ENCODE measurements at places on chromosomes 6 and 20.

DNA sequence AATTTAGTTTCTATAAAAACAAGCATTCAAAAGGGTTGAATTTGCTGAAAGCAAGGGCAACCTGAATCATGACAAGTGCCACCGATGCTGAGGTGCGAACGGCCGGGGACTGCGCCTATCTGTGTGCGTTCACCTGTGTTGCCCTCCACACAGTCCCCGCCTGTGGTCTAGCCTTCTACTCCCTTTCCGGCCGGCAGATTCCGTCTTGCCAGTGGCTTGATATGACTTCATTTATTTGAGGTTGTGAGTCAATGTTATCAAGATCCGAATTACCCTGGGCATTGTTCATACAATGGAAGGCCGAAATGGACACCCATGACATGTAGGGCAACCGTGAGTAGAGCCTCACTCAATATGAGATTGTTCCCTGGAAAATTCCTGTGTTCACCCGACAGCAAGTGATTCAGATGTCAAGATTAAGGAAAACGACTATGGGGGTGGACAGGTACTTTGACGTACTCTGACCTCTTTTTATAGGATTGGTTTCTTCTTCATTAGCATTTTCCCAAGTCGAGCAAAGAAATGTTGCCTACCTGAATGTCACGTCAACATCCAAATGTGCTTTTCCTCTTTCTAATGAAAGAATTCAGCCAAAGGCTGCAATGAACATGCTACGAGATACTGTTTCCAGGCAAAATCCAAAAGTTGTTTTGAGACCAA, 41.1 kb upstream of the NEDD9 start:
- no peak for DNase-seq

DNA sequence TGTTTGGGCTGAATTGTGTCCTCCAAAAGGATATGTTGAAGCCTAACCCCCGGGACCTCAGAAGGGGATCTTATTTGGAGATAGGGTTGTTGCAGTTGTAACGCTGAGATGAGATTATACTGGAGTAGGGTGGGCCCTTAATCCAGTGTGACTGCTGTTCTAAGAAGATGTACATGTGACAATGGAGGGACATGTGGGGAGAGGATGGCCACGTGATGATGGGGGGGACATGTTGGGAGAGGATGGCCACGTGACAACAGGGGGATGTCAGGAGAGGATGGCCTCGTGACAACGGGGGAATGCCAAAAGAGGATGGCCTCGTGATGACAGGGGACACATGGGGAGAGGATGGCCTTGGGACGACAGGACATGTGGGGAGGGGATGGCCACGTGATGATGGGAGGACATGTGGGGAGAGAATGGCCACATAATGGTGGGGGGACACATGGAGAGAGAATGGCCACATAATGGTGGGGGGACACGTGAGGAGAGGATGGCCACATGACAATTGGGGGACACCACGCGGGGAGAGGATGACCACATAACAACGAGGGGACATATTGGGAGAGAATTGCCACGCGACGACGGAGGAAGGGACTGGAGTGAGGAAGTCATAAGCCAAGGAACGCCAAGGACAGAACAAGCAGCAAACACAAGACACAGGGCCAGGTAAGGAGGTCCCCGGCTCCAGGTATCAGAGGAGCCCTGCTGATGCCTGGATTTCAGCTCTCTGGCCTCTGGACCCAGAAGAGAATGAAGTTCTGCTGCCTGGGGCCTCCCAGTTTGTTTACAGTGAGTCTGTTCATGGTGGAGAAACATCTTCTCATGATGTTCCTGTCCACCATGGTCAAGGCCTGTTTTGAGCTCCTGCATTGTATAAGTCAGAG, 29.2 kb downstream of the SYNJ2 start:
- DNase-seq, result no peak

DNA sequence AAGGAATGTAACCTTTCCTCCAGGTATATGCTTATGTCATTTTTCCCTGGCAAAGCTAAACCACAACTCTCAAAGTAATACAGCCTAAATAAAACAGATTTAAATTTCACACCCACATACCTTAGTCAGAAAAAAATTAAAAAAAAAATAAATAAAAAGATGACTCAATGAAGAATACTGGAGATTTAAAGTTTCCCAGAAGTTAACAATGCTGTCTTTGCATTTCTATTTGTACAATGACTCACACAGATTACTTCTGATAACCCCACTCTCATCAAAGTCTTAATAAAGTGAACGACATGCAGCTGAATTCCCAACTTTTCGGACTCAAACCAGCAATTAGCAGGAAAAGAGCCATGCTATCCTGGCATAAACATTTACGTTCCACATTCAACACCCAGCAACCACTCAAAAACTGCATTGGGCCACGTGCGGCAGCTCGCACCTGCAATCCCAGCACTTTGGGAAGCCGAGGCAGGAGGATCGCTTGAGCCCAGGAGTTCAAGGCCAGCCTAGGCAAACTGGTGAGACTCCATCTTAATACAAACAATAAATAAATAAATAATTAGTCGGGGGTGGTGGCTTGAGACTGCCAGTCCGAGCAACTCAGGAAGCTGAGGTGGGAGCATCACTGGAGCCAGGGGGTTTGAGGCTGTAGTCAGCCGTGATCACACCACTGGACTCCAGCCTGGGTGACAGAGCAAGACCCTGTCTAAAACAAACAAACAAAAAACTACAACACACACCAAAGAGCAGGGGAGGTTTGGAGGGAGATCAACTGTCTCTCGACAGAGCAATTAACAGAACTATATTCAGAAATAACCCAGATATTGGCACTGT, 130.5 kb downstream of the WDR27 start:
- DNase-seq, result no peak

DNA sequence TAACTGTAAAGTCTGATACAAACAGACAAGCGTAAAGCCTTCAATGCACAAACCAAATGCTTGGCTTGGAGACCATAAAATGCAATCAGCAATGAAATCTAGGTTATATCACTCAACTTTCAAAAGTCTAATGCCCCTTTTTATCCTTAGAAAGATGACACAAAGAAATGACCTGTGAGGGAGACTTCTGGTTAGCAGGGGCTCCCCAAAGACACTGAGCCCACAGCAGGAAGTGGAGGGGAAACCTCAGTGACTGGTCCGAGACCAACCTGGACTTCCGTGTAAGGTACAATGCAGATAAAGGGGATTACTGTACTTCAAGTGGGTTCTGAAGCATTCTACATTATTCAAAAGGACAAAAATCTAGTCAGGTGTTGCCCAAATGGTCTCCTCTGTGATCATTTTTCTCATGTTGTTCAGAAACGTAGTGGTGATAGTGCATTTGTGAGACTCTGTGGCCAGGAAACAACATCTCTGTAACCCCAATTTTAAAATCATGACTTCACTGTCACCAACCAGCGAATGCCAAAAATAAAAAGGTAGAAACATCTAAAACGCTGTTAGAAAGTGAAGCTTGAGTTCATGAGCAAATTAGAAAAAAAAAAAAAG, 88.2 kb downstream of the HIVEP2 start:
- no peak for DNase-seq

GRCh38 chr20:5222919-5223634, 93.7 kb downstream of the PROKR2 start:
- no peak for DNase-seq

GRCh38 chr6:82040405-82041221, 206.9 kb downstream of the IBTK start:
- no peak for DNase-seq

DNA sequence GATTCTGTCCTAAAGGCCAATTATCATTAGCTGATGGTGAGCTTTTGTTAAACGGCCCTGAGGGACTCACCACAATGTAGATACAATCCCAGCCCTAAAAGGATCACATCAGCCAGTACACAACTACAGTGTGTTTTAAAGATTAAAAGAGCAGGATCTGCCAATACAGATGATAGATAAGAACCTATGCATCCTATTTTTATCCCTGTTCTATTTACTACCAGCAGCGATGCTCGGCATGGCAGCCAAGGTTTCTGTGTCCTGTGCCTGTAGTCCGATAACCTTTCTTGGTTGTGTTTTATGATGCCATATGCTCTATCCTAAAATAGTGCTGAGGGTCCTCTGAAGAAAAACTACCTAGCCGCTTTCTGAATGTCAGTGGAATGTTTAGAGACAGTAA, 289.4 kb downstream of the PHACTR1 start:
- no peak for DNase-seq

DNA sequence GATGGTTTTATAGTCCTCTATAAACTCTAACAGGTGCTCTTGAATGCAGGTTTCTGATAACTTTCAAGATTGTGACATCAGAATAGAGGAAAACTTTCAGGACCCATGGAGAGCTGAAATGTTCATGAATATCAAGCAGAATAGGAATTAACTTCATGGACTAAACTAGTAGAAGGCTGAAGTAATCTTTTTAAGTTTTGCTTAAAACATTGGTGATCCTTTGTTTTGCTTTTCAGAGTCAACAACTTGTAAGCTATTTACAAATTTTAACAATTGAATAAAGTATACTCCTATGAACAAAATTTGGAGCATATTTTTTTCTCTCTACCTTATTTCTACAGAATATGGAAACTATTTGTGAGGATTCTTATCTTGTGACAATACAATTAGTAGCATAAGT, 25.2 kb upstream of the GOPC start:
- no peak for DNase-seq

- DNase-seq, result no peak
Measured at GRCh38 chr20:51160821-51161220, 137.9 kb upstream of the KCNG1 start.

DNA sequence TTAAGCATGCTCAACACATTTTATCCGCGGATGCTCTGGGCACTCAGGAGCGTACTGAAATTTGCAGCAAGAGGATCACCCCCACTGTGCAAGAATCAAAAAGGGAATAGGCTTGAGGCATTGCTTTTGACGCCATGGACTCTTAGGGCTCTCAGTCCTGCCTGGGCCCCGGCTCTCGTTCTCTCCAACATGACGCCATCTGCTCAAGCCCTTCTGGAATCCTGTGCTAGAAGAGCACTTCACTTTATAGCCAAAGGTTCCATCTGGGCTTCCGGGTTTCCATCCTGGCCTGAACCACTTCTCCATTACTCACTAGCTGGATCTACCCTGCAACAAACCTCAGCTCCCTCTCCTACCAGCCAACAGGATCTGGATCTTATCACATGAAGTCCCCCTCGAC, 105.3 kb downstream of the FOXF2 start:
- DNase-seq, result peak; percentile 85

- no peak for DNase-seq
Measured at GRCh38 chr6:6495851-6496250, 92.7 kb upstream of the LY86 start.

- DNase-seq, result no peak
Measured at GRCh38 chr6:20789162-20789561, 254.9 kb downstream of the CDKAL1 start.

DNA sequence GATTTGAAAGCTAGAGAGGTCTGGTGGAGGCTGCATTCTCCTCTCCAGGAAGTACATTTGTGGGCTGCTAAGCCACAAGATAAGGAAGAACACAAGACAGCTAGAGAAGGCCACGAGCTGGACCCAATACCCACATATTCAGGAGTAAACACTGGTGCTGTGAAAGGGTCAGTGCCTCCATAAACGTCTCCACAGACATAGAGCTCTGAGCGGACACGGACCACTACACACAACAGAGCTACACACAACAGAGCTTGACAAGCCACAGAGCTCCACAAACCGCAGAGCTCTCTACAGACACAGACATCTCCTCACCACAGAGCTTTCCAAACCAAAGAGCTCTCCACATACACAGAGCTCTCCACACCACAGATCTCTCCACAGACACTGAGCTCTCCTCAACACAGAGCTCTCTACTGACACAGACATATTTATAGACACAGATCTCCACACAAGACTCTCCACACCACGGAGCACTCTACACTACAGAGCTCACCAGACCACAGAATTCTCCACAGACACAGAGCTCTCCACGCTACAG, 51.9 kb downstream of the ERMARD start:
- DNase-seq, result no peak

DNA sequence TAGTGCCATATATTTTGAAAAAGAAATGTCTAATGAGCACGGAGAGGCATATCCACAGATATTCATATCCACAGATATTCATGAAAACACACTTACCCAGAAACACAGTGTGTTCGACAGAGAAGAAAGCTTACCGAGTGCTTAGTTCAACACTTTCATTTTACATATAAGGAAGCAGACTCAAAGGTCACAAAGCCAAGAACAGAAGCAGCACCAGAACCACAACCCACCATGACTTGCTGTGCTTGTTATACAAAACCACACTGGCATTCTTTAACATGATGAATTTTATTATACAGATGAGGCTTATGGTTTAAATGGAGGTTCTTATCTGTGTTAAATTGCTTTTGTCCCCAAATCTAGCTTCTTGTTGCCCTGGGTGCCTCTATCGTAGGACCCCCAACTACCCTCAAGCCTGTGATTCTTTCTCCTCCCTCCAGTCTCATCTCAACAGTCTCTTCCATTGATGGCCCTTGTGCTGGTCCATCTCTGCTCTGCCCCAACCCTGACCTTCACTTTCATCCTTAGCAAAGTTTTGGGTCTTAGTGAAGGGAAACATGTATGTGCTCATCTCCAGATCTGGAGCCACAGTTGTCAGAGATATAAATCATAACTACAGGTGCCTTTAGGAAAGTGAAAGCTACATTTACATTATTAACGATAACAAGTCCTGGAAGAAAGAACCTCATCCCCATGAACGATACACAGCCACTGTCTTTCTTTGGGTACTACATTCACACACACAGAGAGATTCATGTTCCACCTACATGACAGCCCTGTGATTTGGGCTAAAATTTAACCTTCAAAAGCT, 40.0 kb downstream of the SF3B5 start:
- no peak for DNase-seq

GRCh38 chr6:111657146-111657545, 51.5 kb upstream of the TRAF3IP2 start:
- DNase-seq, result no peak

DNA sequence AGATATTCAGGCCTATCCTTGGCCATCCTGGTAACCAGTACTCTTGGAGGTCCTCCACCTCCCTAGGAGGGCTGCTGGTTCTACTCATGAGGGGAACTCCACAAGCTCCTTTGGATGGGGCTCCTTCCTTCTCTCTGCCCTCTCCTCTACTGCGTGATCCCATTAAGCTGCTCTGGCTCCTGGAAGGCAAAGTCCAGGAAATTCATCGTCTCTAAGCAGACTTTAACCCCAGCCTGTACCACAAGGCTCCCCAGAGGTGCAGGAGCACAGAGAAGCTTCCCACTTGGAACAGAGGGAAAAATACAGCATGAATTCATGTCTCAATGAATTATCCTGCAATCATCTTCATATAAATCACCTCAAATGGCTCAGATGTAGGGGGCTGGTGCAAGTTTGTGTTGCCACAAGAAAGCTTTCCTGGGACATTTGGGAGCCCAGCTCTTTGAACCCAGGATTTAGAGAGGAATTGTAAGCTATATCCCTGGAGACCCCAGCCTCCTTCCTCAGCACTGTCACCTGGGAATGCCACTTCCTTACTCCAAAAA, 355.4 kb downstream of the CDC5L start:
- no peak for DNase-seq

- DNase-seq, result no peak
Measured at GRCh38 chr6:156423829-156424228, 353.3 kb upstream of the ARID1B start.

DNA sequence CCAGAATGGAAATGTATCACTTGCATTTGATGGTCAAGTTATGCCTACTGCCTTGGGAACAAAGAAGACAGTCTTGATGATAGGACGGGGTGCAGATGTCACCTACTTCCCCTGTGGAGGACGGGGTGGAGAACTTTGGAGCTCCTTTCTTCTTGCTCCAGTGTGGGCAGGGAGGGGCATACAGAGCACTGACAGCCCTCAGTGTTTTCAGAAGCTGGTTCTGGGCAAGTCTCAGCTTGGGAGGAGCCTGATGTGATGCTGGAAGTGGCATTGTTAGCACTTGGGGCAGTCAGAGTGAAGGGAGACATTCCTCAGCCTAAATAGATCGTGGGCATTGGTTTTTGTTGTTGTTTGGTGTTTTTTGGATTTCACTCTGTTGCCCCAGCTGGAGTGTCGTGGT, 59.7 kb downstream of the SYNJ2 start:
- DNase-seq, result no peak

Data from cerebellar nuclear complex (tissue), 1 donor.